NCI-H526 treated with DMSO at 0.1 percent for 48 hours (cell line): ENCODE measurements at places on chromosomes 13 and 19.

DNA sequence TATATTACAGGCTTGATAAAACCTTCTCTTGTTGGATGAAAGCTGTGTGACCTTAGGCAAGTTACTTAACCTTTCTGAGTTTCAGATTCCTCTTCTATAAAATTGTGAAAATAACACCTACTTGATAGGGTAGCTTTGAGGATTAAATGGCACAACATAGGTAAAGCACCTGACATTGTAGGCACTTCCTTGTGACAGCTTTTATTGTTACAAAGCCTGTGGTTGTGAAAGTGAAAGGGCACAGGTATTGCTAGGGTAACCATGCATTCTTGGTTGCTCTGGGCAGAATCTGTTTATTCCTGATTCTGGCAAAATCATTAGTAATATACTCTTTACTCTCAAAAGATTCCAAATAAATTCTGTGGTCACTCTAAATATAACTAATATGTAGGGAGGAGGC, 493.4 kb downstream of the OLFM4 start:
- no peak for DNase-seq

- DNase-seq, result no peak
Observed at GRCh38 chr13:109743706-109744453, 42.5 kb downstream of the IRS2 start.

DNA sequence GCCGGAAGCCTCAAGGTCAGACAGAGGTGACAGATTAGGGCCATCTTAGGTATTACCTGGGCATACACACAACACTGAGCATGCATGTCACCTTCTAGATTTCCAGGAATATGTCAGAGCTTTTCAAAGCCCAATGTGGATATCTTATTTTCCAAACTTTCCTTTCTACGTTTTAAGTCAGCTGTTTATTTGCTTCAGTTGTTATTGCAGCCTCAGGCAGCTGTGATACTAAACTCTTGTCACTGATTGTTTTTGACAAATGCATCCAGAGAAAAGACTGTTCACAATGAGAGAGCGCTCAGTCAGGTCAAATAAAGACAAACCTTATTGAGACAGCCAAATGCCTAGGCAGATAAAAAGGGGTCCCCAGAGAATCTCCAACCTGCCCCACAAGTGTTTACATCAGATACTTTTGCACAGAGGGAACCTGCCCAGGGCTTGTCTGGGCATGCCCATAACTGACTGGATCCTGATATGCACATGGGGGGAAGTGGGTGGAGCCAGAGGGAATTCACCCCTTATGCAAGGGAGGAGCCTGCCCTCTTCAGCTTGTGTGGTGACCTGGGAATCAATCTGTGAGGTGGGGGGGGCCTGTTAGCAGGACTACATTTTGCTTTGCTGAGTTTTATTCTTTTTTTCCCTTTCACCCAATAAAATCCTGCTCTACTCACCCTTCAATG, 28.5 kb downstream of the MED4 start:
- no peak for DNase-seq

DNA sequence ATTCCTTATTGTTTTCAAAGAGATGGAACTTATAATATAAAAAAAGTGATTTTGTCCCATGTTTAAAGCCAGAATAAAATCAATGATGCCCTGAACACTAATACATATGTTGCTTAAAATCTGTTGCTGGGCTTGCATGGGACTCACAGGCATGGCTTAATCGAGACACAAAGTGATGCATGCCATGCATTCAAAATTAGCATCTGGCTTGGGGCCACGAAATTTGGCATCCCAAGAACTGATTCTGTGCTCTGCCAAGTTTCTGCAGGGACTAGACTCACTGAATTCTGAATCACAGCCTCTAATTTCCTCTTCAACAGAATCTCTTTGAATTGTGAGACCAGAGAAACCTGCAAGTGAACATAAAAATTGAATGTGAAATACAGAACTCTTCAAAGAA, 109.2 kb downstream of the PCDH17 start:
- DNase-seq, result no peak

DNA sequence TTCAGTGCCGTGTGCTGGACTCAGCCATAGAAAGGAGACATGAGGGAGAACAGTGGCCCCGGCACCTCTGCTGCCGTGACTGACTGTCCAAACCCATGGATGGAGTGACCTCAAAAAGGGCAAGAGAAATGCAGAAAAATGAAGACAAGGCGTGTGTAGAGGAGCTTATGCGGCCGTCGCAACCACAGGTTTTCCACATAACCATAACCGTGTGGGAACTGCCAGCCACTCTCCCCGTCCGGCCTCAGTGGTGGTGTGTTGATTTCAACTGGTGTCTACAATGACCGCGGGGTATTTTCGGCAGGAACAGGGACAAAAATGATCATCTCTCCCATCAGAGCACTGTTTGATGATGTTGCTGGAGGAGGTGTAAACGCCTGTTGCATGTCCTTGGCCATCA, 42.9 kb upstream of the F7 start:
- no peak for DNase-seq

DNA sequence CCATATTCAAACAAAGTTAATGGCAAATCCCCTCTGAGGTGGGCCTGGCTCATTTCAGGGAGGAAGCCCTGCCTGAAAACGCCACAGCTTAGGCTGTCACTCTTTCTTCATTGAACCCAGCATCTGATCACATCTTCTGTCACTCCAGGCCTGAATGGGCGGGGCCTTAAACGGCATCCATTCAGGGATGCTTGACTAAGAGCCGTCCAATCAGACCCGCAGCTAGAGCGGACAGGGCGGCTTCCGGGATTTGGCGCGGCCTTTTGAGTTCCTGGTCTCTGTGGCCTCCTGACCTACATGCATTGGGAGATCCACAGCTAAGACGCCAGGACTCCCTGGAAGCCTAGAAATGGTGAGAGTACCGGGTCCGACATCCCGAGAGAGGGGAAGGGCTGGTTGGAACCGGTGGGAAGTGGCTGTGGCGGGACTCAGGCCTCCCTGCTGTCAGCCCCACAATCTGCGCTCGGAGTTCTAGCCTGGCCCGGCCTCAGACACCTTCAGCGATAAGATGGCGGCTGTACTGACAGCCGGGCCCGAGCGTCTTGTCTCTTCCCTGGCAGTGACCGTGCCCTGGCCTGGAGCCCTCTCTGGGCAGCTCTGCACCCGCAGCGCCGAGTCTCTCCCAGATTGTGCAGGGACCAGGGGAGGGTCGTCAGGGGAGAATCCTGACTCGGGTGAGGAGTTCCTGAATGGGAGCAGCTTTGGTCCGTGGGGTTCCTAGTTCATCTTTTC, at the start of gene ZNF723:
TSS of gene ZNF723 (plus strand) at position 261 of the 732 bp plus-strand sequence. CDS start at position 350, 89 bp downstream.
- DNase-seq, result no peak

- DNase-seq, result peak; percentile 5
Observed at GRCh38 chr19:28831462-28831861, 381.5 kb downstream of the UQCRFS1 start.

- DNase-seq, result no peak
Observed at GRCh38 chr13:90898811-90899210, 448.7 kb upstream of the MIR17HG start.

DNA sequence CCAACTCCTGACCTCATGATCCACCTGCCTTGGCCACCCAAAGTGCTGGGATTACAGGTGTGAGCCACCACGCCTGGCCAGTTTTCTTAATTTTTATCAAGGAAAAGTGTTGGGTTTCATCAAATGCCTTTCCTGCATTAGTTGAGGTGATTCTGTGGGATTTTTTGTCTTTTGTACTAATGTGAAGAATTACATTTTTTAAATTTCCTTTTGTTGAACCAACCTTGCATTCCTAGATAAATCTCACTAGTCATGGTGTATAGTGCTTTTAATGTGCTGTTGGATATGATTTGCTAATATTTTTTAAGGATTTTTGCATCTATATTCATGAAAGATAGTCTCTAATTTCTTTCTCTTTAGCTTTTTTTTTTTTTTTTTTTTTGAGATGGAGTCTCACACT, 2.4 kb upstream of the ZNF560 start:
- DNase-seq, result no peak

DNA sequence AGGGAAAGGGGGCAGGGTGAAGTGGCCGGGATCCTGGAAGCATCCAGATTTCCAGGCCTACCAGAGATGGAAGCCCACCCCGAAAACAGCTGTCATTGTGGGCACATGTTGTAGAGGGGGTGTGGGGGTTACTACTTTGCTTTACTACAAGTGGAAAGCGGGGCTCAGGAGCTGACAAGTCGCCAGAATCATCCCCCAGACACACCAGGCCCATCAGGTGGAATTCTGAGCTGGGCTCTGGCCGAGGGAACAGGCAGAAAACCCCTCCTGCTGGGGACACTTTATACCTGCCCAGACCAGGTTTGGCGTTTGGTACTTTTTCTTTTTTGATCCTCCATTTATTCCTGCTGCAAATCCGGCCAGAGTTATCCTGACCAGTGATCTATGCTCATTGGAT, 3.8 kb downstream of the CDX2 start:
- no peak for DNase-seq

DNA sequence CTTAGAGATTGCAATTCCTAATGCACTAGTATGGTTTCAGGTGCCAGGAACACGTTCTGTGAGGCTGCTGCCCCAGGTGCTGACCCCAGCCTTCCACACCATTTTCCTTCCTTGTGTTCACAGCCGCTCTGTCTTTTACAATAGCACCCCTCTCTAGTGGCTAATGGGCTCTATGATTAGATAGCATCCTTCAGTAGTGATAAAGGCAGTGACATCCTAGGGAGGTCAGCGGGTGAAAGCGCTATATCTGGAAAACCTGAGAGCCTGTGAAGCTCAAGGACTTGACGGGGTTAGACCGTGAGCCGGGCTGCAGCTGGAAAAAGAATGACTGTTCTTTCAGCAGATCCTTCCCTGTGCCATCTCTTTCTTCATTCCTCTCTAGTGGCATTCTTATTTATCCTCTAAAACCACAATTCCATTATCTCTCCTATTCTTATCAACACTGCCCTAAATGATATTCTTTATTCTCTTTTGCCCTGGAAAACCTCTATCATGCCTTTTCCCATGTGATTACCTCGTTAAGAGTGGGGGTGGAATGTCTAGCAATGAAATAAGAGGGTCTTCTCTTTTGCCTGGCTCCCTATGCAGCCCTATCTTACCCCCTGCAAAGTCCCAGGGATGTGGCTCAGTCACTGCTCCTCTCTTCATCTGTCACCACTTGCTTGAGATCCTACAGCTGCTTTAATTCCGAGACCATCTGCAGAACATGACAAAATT, 21.8 kb downstream of the ALOX5AP start:
- no peak for DNase-seq

DNA sequence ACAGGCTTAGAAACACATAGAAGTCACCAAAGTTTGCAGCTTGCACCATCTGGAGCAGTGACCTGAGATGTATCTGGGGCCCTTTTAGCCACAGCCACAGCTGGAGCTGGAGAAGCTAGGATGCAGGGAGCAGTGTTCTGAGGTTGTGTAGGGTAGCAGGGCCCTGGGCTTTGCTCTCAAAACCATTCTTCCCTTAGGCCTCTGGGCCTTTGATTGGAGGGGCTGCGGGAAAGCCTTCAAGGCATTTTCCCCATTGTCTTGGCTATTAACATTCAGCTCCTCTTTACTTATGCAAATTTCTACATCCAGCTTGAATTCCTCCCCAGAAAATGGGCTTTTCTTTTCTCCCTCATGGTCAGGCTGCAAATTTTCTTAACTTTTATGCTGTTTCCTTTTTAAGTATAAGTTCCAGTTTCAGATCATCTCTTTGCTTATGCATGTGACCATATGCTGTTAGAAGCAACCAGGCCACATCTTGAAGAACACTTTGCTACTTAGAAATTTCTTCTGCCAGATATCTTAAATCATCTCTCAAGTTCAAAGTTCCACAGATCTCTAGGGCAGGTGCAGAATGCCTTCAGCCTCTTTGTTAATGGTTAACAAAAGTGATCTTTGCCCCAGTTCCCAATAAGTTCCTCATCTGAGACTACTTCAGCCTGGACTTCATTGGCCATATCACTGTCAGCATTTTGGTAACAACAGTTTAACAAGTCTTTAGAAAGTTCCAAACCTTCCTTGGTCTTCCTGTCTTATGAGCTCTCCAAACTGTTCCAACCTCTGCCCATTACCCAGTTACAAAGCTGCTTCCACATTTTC, 48.5 kb downstream of the NBEA start:
- no peak for DNase-seq

DNA sequence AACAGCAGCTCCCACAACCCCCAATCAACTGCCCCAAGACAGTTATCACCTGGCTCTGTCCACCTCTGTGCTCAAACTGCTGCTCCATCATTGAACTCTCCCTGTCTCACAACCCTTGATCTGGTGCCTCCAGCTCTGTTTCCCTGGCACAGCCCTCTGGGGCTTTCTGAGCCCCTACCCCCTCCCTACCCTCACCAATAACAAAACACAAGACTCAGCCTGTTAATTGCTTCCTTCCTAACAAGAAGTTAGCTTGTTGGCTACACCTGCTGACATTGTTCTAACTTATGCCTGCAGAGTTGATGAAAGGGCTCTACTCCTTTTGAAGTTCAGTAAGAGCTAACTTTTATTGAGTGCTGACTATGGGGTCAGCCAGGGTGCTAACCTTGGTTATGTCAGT, 99.4 kb upstream of the FNDC3A start:
- DNase-seq, result no peak

DNA sequence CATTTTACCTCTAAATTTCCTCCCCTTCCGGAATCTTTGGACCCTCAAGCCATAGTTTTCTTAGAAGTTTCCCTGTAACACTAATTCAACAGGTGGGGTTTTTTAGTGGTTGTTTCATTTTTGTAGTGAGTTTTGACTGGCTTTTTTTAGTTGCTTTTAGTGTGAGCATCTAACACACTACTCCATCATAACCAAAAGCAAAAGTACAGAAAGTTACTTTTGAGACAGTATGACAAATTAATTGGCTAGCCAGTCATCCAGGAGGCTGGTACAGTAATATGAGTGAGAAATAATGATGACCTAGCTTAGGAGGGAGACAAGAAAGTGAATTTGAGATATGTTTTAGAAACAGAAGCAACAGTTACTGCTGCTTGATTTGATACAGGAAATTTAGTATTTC, 71.5 kb downstream of the DNAJC15 start:
- DNase-seq, result no peak

DNA sequence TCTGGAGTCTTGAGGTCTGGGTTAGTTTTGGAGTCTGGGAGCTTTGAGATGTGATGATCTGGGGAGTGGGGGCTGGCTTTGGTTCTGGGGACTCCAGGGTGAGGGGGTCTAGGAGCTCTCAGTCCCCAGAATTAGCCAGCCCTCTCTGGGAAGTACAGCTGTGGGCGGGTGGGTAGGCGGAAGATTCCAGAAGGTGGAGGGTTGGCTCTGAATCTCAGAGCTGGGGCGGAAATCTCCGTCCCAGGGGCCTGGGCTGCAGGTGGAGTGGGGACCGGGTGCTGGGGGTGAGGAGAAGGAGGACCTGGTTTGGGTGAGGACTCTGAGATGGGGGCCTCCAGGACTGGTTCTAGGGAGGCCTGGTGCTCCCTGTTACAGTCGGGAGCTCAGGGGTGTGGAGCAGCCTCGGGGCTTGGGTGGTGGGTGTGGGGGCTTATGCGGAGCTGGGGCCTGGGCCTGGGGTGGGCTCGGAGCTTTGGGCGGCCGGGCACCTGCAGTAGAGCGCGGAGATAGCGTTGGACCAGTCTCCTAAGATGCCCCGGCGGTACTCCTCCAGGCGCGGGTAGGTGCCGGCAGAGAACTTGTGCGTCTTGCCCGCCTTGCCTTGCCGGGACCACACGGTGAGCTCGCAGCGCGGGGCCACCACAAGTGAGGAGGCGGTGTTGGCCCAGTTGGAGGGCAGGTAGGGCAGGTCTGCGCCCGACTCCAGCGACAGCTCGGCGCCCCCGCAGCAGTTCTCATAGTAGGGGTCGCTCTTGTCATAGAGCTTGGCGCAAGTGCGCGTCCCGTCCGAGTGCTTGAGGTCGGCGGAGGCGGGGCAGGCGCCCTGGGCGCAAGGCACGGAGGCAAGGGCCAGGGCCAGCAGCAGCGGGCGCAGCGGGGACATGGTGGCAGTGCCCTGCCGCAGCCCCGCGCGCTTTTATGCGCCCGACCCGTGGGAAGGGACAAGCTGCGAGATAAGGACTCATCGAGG, at the start of gene SYCN:
TSS of gene SYCN (minus strand) at position 892 of the 970 bp plus-strand sequence. CDS start at position 883, 9 bp downstream.
- no peak for DNase-seq
